ENCODE measurements at places on chromosomes 11 and 22.

GRCh38 chr22:25232301-25232700 is 12.9 kb downstream of the CRYBB2 start:
- no peak for DNase-seq

DNA sequence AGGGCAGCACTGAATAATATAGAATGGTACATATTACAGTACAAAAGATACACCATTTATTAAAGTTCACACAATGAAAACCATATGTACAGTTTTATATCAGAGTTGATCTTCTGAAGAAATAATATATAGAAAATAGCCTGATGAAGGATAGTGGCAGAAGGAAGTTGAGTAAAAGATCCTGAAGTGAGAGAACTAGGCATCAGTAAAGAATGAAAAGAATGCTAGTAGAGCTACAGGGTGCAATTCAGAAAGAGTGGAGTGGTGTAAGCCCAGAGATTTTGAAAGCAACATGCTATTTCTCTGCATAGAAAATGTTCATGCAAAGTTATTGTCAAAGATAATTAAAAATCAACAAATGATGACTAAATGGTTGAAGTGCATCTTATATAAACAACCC is 1552.7 kb upstream of the TENM4 start:
- no peak for DNase-seq

DNA sequence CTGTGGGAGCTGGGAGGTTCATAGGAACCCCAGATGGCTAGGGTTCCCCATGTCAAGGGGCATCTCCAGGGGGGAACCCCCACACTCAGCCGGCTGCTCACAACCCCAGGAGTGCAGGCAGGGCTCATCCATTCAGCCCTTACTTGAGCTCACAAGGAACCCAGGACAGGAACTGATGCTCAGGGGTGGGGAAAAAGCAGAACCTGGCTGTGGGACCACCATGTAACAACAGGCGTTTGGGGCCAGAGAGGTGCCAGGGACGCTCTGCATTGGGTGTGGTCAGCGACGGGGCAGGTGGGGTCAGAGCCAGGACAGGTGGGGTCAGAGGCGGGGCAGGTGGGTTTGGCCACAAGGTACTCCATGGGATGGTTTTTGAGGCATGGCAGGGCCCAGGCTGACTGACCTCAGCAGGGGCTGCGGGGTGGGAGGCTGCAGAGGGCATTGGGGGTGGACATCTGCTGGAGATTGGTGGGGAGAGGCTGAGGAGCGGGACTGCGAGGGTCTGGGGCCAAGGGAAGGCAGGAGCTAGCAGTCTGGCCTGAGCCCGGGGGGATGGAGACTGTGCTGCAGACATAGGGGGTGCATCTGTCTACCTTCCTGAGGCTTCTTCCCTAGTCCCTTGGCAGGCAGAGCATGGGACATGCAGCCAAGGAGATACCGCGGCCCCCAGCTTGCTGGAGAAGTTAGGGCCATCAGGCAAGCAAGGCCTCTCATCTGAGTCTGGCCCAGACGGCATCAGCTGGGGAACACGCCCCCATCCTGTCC is 34.0 kb upstream of the CARS1 start:
- no peak for DNase-seq

- DNase-seq, result no peak
Measured at GRCh38 chr11:45918962-45919675, 1.4 kb upstream of the PEX16 start.

GRCh38 chr11:134485316-134485715 is 73.3 kb upstream of the B3GAT1 start:
- no peak for DNase-seq

GRCh38 chr11:111635706-111636045 is 33.4 kb downstream of the SIK2 start:
- no peak for DNase-seq

DNA sequence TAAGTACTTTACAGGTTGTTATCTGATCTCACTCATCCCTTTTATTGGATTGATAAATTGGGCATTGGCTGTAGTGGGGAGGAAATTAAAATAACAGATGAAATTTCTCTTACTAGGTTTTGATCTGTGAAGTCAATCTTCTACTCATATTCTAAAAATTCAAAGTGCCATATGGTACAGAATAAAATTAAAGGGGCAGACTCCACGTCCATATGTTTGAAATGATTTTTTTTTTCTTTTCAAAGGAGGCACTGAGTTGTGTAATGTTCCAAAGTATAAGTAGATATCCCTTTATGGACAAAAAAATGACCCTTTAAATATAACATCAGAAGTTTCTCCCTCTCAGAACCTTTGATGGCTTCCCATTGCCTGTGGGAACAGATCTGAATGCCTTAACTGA is 207.4 kb downstream of the DBX1 start:
- DNase-seq, result no peak

GRCh38 chr11:43503417-43503816 is 144.7 kb downstream of the TTC17 start:
- no peak for DNase-seq

GRCh38 chr11:61587541-61587941 is 6.7 kb upstream of the SYT7 start:
- no peak for DNase-seq

DNA sequence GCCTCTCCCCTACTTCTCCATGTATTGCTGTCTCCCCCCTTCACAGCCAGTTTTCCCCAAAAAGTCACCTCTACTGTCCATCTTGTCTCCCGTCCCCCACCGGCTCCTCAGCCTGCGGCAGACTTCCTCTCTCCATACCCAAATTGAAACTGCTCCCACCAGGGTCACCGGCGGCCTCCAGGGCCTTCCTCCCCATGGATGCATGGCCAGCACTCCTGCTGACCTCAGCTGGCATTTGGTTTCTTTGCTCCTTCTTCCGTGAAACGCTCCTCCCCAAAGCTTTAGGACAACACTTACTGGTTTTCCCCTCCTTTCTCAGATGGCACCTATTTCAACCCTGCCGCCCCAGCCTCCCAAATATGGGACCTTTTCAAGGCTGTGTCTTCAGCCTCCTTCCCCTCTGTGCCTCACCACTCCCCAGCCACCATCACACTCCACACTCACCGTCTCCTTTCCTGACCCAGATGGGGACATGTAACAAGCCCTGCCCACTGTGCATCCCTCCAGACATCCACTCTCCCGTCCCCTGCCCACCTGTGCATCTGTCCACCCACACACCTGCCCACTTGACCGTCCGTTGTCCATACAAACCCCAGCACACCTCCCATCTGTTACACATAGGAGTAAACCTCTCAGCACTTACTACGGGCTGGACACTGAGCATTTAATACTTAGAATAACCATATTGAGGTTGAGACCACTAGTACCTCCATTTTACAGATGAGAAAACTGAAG is 21.5 kb upstream of the ACR start:
- DNase-seq, result no peak

DNA sequence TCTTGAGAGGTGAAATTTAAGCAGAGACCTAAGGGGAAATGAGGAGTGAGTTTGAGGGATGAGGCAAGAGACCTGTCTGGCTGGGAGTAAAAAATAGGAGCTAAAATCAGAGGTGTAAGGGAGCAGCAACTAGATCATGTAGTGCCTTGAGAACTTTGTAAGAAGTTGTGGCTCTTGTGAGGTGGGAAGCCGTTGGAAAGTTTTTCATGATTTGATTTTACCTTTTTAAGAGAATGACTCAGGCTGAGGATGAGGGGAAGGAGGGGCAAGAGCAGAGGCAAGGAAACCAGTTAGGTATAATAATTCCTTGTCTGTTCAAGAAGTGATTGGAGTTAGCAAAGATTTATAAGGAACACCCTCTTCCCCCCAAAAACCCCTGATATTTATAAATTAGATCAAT is 25.8 kb downstream of the QSER1 start:
- no peak for DNase-seq

DNA sequence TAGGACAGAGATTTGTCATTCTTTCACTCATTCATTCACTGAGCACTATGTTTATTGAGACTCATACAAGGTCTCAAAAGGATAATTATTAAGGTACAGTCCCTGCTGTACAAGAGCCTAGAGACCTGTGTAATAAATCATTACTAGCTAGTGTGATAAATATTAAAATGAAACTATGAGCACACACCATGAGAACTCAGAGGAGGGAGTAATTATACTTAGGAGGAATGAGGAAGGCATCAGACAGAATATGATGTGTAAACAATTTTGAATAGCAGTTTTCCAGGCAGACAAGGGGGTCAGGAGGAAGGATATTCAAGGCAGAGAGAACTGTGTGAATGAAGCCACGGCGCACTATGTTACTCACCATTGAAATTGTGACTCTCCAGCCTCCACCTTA is 300.8 kb upstream of the ISX start:
- no peak for DNase-seq

GRCh38 chr11:63534895-63535461 is 1.6 kb upstream of the PLAAT4 start:
- DNase-seq, result no peak

DNA sequence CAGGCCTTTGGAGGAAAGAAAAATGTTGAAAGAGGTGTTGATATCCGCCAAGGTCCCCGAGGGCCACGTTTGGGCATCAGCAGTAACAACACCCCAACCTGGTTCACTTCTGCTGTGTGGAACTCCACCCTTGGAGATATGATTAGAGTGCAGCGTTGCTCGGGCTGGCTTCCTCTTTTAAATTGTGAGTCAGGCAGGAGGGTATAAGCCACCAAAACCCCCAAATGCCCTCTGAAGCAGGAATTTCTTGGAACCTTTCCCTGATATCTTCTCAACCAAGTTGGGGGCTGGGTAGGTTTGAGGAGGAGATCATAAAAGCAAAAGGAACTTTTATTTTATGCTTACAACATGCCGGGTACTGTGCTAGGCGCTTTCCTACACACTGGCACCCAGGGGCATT is 6.4 kb upstream of the C11orf96 start:
- DNase-seq, result no peak

GRCh38 chr11:35150454-35150853 is 11.5 kb downstream of the CD44 start:
- DNase-seq, result no peak

DNA sequence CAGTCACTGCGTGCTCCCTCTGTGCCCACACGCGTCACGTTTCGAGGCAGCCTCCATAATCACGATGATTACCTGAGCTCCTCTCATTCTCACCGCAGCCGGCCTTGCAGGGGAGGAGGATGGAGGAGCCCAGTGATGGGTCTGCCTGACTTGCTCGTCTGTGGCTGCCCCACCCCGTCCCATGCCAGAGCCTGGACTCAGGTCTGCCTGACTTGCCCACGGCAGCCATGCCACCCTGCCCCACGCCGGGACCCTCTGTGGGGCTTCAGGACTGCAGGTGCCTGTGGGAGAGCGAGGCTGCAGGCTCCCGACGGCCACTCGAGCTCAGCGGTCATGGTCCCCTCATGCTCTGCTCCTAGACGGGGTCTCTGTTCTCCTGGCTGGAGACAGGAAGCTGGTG is 1025.1 kb downstream of the BRD1 start:
- DNase-seq, result peak; percentile 58

- no peak for DNase-seq
Measured at GRCh38 chr11:112863305-112863704, 97.9 kb upstream of the NCAM1 start.

DNA sequence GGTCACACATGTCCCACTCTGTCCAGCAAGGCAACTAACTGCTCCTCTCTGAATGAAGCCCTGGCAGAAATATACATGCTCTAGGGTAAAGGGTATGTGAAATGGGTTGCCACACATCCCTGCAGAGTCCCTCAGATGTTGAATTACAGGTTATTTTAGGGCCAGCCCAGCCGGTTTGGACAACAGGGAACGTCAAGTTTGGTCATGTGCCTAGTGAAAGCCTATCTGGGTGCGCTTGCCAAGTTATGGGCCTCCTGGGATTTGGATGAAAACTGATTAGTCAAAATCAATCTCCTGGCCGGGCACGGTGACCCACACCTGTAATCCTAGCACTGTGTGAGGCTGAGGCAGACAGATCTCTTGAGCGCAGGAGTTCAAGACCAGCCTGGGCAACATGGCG is 10.4 kb downstream of the AP1B1 start:
- no peak for DNase-seq

GRCh38 chr11:128745311-128746136 is 51.7 kb downstream of the FLI1 start:
- no peak for DNase-seq

GRCh38 chr22:50686794-50687193 is 14.2 kb downstream of the SHANK3 start:
- DNase-seq, result no peak

DNA sequence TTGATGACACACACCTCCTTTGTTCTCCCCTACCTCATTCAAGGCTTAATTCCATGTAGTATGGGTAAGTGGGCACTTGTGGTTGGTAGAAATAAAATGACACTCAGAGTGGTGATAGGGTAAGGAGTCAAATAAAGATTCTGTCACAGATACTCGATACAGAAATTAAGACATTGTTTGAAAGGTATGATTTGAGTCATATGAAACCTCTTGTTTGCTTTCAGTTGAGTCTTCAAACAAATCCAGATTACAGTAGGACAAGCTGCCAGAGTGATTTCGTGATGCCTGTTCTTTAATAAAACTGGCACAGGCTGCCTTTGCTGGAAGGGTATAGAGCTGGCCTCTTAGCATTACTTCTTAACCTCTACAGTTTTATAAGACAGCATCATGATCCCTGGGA is 182.4 kb downstream of the SPON1 start:
- no peak for DNase-seq

GRCh38 chr11:2104524-2105440 is 34.4 kb downstream of the IGF2 start:
- DNase-seq, result peak; percentile 63

- DNase-seq, result no peak
Measured at GRCh38 chr11:17747131-17747955, 12.8 kb downstream of the KCNC1 start.

DNA sequence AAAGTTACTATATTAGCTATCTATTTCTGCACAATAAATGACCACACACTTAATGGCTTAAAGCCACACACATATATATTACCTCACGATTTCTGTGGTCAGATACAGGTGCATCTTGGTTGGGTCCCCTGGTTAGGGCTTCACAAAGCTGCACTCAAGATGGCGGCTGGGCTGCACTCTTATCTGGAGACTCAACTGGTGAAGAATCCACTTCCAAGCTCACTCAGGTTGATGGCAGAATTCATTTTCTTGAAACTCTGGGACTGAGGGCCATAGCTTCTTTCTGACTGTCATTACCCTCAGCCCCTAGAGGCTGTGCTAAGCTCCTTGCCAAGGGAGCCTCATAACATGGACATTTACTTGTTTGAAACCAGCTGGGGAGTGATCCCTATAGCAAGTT is 5.1 kb upstream of the MS4A10 start:
- no peak for DNase-seq

GRCh38 chr22:29450222-29450621 is 11.8 kb downstream of the RFPL1 start:
- DNase-seq, result no peak

DNA sequence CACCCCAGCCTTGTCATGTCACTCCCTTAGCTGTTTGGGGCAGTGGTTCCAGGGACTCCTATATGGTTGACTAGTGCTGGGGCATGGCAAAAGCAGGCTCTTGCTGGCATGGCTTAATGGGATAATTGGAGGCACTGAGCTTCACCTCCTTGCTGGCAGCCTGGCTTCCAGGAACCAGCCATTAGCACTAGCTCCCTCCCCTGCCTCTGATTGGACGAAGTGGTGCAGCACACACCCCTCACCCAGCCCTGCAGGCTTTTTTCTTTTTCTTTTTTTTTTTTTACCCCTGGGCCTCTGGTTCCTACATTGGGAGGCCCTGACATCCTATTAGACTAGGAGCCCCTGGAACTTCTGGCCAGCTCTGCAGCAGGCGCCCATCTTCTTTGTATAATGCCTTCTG is 18.6 kb downstream of the PHLDB1 start:
- DNase-seq, result no peak

Measured in type B pancreatic cell (in vitro differentiated cells).